ENCODE measurements at places on chromosomes 5 and 9. TPM values are rescaled to one million over a fixed set of nuclear protein-coding genes. Genes with fewer than 3 reads are reported as not detected.

MATR3 gene
- total RNA-seq: 178 TPM

SMC2 gene
- 9.7 TPM for total RNA-seq

COL15A1 gene
- total RNA-seq: 5.8 TPM

TAS2R1 gene
- not detected for total RNA-seq

AFF4 gene
- 70.6 TPM for total RNA-seq

CDX1 gene
- total RNA-seq: not detected

PCDHB13 gene
- total RNA-seq: 3.0 TPM

TEX53 gene
- total RNA-seq: not detected

NR4A3 gene
- 0.12 TPM for total RNA-seq

DBH gene
- total RNA-seq: not detected

RFESD gene
- total RNA-seq: 0.29 TPM

PDZD2 gene
- 8.4 TPM for total RNA-seq

SLC45A2 gene
- total RNA-seq: not detected

MCTP1 gene
- total RNA-seq: 9.0 TPM

SLC25A2 gene
- total RNA-seq: not detected

IL4 gene
- total RNA-seq: not detected

CCNO gene
- 0.70 TPM for total RNA-seq

SPATA31A7 gene
- total RNA-seq: not detected

TYRP1 gene
- total RNA-seq: not detected

SPATA31A1 gene
- not detected for total RNA-seq

FYB1 gene
- not detected for total RNA-seq

CORO2A gene
- total RNA-seq: 0.64 TPM

GABRA1 gene
- not detected for total RNA-seq

NIPBL gene
- 17.4 TPM for total RNA-seq

PCDHGA7 gene
- total RNA-seq: 5.3 TPM

TBCA gene
- total RNA-seq: 180 TPM

SPATA9 gene
- total RNA-seq: not detected

NUTM2F gene
- not detected for total RNA-seq

SPINK6 gene
- total RNA-seq: not detected

FGF1 gene
- total RNA-seq: 1.5 TPM

RHOBTB3 gene
- total RNA-seq: 47.1 TPM
